Transverse colon (tissue), 4 donors: ENCODE measurements at places on chromosomes 12 and 14.

- no peak for DNase-seq
Observed at GRCh38 chr12:106197906-106198623, 49.8 kb downstream of the CKAP4 start.

- peak; percentile 53 for DNase-seq
Observed at GRCh38 chr12:107759410-107759809, 1.5 kb downstream of the PRDM4 start.

DNA sequence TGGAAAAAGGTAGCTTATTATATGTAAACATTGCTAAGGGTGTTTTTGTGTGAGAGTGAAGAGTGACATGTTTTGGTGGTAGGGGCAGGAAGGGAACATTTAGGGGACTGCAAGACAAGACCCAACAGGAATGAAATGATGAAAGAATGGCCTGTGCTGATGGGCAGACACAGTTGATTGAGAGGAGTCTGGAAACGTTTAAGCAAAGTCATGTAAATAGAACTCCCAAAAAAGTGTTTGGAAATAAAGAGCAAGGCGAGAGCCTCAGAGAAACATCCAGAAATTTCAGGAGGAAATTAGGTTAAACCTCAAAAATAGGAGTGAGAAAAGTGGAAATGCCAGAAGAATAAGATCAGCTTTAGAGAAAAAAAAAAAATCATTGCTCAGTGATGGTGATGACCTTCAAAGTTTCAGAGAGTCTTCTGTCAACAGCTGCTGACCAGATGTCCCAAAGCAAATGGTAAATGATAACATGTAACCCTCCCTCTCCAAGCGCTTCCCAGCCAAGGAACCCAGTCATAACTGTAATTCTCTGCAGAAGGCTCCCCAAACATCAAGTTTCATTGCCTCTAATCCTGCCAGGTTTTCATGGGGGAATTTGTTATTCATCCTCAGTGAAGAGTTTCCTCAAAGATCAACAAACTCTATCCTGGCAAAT is 223.2 kb upstream of the FAR2 start:
- no peak for DNase-seq

- DNase-seq = no peak
Observed at GRCh38 chr12:49863946-49864797, 21.3 kb upstream of the BCDIN3D start.

- DNase-seq = no peak
Observed at GRCh38 chr12:42473130-42473529, 116.4 kb downstream of the PRICKLE1 start.

DNA sequence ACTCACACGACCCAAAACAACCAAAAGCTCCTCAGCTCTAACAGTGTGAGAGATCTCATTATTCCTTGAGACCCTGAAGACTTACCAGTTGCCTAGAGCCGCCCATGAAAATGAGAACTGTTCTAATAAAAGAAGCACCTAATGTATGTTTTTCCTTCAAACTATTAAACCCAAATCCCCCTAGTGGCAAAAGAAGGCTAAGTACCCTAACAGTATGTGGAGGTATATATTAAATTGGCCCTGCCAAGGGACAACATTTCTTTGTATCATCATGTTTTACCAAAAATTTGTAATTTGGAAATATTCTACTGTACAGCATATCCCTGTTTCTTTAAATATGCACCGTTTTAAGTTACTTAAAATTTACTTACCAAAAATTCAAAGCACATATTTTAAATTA is 38.0 kb upstream of the PPFIA2 start:
- no peak for DNase-seq

- no peak for DNase-seq
Observed at GRCh38 chr12:124940143-124940392, 25.6 kb upstream of the UBC start.

DNA sequence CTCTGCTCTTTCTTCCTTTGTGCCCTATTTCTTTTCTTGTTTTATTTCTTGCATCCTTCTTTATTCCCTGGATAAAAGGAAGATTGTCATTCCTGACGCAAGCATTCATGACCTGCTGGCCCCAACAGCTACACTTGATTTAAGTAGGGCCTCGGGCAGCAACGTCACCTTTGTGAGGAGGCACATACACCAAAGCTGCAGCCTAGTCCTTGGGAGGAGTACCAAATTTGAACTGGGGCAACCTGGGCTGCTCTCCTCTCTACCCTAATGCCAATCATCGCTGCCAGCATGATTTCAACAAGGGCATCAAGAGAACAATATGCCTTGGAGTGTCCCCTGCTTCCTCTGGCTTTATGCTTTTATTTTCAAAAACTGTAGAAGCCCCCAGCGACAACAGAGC is 76.4 kb downstream of the C12orf50 start:
- DNase-seq = no peak

GRCh38 chr12:13208533-13209435 is 12.3 kb downstream of the EMP1 start:
- DNase-seq = no peak
